NCI-H2171 treated with DMSO at 0.1 percent for 48 hours (cell line): ENCODE measurements at places on chromosomes 16 and 17.
A peak's percentile ranks its signal among the peaks of the same experiment; 100 is the strongest.

DNA sequence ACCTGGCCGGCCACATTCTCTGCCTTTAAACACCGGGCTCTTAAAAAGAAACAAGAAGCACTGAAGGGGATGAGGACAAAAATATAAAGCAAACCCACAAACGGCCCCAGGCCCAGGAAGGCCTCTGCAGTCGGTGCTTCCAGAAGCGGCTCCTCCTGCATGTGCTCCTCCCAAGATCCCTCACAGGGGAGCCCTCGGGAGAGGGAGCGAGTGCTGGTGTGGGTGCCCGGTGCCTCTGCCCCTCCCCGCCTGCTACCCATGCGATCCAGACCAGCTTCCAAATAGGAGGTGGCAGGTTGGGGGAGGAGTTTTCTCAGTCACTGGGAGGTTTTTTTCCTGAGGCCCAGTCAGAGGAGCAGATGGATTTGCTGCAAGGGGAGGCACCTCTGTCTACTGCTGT is 15.8 kb downstream of the KDM8 start:
- DNase-seq = peak; percentile 17

DNA sequence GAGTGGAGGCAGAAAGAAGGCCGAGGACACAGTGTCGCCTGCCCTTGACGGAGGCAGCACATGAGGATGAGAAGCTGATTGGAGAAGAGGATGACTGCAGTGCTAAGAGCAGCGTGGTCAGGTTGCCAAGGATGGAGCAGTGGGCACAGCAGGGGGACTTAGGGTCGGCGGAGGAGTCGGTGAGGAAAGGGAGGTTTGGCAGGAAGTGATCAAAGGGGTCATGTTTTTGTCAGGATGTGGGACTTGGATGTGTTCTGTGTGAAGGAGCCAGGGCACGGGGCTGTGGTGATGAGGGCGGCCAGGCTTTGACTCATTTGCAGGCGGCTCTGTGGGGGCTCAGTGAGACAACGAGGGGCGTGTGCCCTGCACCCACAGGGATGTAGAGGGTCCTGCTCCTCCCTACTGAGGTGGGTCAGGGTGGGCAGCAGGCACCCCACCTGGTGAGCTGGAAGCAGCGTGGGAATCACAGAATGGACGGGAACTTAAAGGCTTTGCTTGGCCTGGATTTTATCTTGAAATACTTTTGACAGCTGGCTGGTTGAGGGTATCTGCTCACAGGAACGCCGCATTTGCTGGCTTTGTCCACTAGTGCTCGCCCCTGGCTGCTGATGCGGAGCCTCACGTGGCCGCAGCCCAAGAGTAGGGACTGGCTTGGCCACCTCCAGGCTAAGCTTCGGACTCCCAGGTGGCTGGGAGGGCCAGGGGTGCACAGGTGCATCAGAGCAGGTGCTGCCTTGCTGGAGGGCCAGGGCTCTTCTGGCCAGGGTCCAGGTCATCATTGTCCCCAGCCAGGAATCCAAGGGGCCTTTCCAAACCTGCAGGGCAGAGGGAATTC is 6.0 kb downstream of the MPG start:
- DNase-seq = no peak

GRCh38 chr17:69350911-69351310 is 24.0 kb upstream of the ABCA5 start:
- DNase-seq = no peak

DNA sequence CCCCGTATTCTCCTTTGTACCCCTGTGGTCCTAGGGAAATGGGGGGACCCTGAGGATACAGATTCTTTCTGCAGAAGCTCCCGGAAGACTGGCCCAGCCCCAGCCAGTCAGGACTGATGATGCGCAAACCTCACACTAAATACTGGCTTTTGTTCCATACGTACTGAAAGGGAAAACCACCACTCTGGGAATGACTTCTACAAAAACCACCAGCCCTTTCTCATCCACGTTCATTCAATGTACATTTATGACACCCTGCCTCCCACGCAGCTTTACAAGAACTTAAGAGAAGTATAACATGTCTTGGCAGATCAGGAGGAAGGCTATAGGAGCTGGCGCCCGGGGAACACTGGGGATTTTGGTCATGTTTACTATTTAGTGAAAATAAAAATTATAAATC is 70.6 kb downstream of the MARCHF10 start:
- no peak for DNase-seq

DNA sequence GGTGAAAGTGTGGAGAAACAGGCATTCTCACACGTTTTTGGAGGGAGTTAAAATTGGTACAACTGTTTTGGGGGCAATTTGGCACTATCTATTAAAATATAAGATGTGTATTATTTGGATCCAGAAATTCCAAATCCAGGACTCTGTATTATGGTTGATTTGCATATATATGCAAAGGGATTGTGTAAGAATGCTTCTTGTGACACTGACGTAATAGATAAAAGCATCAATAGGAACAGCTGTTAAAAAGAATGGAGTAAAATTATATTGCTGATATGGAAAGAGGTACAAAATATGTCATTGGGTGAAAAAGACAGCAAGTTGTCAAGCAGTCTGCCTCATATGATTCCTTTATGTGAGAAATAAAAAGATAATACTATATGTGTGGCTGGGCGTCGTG is 17.3 kb downstream of the FA2H start:
- no peak for DNase-seq

DNA sequence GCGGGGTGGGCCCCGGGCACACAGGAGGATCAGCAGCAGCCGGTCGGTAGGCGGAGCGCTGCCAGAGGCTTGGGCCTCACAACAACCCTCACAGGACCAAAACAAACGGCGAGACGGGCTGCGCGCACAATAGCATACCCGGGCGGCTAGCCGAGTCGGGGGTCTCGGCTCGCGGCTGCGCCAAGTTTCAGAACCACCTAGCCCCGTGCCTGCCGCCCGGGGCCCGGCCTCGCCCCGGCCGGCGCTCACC is 732 bp downstream of the ULK2 start:
- DNase-seq = peak; percentile 74
